ENCODE measurements at places on chromosomes 5 and 9. TPM values are rescaled to one million over a fixed set of nuclear protein-coding genes. Genes with fewer than 3 reads are reported as not detected.
A peak's percentile ranks its signal among the peaks of the same experiment; 100 is the strongest.

DNA sequence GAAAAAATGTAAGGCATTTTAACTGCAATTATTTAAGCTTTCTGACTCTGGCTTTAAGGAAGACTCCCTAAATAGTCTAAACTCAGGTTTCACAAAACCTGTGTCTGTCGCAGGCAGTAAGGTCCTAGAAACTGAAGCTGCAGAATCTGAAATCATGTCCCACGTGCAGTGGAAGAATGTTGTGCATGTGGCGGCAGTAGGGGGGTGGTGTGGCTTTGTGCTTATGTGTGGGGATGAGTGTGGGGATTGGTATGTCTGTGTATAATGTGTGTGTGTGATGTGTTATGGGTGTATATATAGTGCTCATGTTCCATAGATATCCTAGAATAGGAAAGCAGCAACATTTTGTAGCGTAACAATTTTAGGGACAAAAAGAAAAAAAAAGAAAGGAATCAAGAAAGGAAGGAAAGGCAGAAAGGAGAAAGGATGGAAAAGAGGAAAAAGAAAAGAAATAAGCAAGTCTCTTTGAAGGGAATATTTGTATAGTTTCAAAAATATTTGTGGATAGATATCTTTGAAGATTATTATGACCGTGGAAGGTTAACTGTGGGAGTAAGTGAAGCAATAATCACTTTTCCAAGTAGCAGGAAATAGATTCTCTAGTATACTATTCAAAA lies 6.6 kb downstream of the ANKDD1B start:
- no peak for DNase-seq

- no peak for DNase-seq
Measured at GRCh38 chr5:73698011-73698410, 72.0 kb downstream of the ARHGEF28 start.

DNA sequence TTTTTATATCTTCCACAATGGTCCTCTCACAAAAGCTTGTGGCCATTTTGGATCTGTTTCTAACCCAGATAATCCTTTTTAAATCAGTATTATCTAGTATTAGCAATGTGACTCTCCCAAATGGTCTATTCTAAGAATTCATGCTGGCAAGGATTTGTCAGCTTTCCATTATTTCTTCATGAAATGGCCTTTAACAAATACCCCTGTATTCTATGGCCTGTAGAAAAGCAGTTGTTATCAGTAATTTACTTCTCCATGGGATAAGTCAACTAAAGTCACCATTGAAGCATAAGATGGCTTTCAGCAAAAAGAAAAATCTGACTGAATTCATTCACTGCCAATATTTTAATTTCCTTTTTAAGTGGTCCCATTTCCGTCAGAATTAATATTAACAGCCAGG lies 346.4 kb upstream of the FAM174A start:
- no peak for DNase-seq

GRCh38 chr9:4096121-4096520 lies 203.7 kb downstream of the GLIS3 start:
- no peak for DNase-seq

- no peak for DNase-seq
Measured at GRCh38 chr5:137313526-137314175, 185.5 kb downstream of the SPOCK1 start.

DNA sequence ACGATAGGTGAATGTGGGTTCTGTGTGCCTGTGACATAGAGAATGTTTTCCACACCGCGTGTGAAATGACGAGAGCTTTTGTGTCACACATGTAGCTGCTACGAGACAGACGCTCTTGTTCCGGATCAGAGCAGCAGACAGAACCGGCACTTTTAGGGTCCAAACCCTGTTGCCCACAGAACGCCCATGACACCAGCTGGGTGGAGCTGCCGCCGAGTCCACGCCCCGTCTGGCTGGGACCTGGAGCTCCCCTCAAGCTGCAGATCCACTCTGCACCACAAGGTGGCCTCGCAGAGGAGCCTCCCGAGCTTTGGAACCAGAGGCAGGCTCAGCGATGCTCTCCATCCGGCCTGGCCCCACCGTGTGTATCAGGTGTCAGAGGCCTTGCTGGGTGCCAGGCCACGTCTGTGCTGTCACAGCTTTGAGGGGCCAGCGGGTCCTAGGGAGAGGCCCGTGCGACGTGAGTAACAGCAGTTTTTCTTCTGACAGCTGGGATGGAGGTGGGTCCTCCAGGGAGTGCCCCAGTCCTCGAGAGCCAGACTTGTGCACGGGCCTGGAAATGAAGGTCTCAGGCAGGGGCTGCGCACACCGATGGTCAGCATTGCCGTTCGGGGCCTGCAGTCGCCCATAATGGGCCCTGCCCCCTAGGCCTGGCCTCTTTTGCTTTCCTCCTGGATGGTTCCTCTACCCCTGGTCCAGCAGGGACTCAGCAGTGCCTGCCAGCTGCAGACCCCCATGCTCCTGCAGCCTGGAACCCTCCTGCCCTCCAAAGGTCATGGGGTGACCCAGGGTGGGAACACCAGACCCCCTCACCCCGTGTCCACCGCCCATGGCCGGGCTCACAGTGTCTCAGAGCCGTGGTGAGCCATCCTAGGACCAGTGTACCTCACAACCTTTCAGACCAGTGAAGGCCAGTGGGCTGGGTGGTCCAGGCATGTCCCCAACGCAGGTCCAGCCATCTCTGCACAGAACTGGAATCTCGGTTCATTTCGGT lies 2.5 kb upstream of the LRRC14B start:
- DNase-seq: peak; percentile 89

DNA sequence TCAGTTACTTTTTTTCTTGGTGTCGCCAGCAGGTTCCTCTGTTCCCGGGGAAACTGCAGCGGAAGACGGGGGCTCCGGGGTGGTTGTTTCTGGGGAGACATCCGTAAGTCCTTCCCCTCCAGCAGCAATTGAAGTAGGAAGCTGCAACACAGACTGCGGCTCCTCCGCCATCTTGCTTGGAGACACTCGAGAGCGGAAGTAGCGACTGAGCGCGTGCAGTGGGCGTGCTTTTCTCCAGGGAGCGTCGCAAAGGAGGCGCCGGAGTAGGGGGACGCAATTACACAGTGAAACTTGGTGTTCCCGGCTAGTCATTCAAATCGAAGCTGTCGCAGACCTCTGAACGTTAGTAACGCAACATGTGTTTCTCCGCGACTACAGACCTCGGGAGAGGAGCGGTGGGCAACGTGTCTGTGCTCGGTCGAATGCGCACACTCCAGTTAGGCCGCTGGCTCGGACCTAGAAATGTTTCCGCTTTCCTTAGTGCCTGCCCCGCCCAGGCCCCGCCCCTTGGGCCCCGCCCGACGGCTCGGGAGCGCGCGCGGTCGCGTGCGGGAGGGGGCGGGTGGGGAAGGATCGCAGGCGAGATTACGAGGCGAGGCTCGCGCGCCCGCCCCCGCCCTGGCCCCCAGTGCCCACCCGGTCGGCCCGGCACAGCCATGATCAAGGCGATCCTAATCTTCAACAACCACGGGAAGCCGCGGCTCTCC lies at the start of the genes AP3S1 and ATG12:
Gene AP3S1, plus strand, starts transcription at position 554 of the 707 bp plus-strand sequence. Its CDS starts 103 bp downstream, at position 657.
Gene ATG12, minus strand, starts transcription at position 184 of the 707 bp plus-strand sequence. Its CDS starts 13 bp downstream, at position 171.
- DNase-seq: peak; percentile 91

GRCh38 chr5:169991115-169991869 lies 11.0 kb upstream of the INSYN2B start:
- DNase-seq: no peak

DNA sequence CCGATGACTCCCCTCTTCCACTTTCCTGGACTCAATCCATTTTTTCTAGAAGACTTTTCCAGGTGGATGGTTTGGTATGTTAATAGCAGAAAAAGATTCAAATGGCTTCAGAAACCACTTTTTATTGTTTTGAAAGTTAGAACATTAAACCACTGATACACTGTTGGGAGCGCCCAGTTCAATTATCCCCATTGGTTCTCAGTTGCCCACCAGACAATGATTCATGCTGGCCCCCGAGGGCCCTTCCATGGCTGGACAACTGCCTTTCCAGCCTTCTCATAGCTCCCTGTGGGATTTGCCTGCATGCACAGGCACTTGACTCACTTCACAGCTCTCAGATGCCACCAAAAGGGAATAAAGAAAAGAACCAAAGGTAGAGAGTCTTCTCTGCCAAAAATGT lies 21.3 kb upstream of the ANKRD34B start:
- no peak for DNase-seq

GRCh38 chr9:65430221-65430620 lies 145.2 kb upstream of the FOXD4L5 start:
- no peak for DNase-seq

DNA sequence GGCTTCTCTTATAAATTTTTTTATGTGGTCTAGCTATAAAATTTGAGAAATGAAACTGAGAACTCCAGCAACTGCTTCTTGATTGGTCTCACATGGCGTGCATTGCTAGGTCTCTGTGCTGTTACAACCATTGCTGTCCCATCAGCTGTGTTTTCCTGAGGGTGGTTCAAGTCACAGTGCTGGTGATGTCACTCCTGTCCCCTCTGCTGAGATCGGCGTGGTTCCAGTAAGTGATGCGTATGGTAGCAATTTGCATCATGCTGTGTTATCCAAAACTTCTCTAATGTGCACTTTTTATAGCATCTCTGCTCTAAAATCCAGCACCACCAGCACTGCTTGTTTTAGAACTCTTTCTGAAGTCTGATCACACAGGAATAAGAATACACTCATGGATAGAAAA lies 112.6 kb upstream of the ZNF608 start:
- no peak for DNase-seq

- DNase-seq: no peak
Measured at GRCh38 chr5:127612441-127613141, 36.3 kb upstream of the CTXN3 start.

DNA sequence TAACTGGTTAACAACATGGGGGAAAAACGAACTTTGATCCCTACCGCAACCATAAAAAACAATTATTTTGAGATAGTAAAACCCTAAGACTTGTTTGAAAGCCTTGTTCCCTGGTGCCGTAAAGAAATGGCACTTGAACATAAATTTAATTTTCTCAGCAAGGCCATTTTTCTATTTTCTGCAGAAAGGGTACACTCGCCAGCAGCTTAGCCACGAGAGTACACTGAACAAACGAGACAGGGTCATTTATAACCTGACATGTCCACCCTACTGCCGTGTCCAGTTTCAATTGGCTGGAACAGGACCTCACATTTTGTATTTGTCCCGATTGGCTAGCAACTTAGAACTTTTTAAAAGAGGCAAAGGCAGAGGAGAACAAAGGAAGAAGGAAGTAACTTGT lies 26.8 kb downstream of the FBXW11 start:
- DNase-seq: no peak

DNA sequence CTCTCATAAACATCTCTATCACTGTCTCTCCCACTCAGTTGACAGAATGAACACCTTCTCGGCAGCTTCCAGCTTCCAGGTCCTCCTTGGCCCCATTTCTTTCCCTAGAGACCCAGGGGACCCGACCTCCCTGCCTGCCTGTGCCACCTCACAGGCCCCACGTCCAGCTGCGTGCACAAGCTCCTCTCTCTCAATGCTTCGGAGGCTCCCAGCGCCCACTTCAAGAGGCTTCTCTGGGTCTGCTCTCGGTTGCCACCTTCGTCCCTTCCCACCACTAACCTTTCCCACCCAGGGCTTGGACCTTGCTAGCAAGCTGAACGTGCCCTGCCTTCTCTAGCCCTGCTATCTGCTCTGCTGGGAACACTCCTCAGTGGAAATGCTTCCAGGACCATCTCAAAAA lies 2.8 kb upstream of the N4BP3 start:
- DNase-seq: no peak

The TPPP gene
- not detected for total RNA-seq

The NDOR1 gene
- total RNA-seq: 38.8 TPM

The HAVCR1 gene
- 0.89 TPM for total RNA-seq
